ENCODE measurements at places on chromosomes 12 and 14.

- no peak for DNase-seq
Observed at GRCh38 chr14:57987596-57988300, 121.9 kb upstream of the SLC35F4 start.

- DNase-seq = peak; percentile 37
Observed at GRCh38 chr12:100716945-100717732, 77.4 kb upstream of the ANO4 start.

DNA sequence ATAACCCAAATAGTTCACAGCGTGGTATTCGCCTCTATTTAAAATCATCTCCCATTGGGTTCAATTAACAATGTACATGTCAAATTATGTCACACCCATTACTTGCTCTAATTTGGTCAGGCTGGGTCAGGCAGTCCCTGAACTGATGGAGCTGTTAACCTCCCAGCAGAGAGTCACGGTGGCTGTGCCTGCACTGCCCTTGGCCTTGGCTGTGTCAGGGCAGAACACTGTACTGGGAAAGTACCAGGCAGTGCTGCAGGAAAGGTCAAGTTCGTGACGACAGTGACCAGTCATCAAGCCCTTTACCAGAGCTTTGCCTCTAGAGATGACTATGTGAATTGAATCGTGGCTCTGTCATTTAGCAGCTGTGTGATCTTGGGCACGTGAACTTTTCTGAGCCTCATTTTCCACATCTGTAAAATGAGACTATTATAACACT is 100.0 kb downstream of the ARF6 start:
- DNase-seq = no peak

- DNase-seq = no peak
Observed at GRCh38 chr12:107649661-107650061, 35.9 kb upstream of the PWP1 start.

Measured in NCI-H2081 (cell line).